GDM1 (cell line): ENCODE measurements at places on chromosomes 7 and 10.

DNA sequence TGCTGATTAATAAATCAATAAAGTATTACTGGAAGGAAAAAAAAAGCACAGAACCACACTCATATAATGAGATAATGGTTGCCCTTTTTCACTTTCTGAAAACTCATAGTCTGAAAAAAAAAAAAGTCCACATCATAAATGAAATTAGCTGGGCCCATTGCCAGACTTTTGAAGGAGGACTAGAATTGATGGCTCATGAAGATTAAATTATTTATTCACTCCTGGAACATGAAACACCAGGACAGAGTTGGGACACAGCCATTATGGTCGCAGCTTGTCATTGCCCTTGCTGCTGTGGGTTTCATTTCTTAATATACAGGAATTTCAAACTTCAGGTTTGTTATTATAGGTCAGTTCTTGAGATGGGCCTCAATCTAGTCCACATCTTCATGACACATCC is 91.9 kb downstream of the CNTNAP2 start:
- DNase-seq, result no peak

DNA sequence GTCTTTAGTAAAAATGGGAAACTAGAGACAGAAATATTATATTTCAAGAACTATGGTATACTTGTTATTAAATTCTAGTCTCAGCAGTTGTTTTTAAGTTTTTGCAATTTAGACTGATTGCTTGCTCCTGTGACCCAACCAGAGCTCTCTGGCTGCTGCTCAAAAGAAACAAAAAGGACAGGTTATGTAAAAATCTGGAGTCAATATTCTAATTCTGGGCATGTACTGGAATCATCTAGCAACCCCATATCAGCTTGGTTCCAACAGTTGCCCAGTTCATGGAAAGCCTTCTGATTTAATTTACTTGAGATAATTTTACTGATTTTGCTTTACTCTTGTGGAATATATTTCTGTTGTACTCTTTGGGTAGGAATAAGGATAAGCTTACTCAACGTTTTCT is 10.3 kb downstream of the KCP start:
- no peak for DNase-seq

GRCh38 chr7:43337191-43337590 is 224.7 kb downstream of the HECW1 start:
- no peak for DNase-seq

DNA sequence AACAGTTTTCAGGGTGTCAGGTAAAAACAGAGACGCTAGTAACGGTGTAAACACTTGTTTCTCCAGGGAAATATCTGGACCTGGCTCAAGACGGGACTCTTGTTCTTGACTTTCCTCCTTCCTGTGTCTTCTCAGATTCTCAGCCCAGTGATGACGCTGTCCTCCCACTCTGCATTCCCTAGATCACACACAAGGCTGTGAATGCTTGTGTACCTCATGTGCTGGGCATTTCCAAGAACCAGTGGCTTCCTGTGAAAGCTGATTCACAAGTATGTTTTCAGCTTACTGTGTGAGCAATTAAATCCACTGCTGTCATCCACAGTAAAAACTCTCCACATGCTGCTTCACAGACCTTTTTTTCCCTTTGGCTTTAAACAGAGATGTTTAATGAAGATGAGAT is 193.8 kb upstream of the DPP6 start:
- no peak for DNase-seq

DNA sequence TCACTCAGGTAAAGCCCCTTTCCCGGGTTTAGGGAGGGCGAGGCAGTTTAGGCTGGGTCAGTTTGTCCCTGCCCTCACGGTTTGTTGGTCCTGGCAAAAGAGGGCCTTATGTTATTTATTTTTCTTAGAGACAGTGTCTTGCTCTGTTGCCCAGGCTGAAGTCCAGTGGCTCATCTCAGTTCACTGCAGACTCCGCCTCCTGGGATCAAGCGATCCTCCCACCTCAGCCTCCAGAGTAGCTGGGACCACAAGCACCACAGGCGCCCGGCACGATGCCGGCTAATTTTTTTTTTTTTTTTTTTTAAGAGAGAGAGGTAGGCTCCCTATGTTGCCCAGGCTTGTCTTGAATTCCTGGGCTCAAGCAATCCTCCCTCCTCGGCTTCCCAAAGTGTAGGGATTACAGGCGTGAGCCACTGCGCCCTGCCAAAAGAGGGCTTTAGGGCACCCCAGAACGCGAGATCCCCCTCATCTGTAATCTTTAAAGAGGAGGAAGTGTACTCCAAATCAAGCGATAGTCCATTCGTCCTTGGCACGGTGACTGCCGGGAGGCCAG is 626 bp upstream of the BMS1 start:
- no peak for DNase-seq

DNA sequence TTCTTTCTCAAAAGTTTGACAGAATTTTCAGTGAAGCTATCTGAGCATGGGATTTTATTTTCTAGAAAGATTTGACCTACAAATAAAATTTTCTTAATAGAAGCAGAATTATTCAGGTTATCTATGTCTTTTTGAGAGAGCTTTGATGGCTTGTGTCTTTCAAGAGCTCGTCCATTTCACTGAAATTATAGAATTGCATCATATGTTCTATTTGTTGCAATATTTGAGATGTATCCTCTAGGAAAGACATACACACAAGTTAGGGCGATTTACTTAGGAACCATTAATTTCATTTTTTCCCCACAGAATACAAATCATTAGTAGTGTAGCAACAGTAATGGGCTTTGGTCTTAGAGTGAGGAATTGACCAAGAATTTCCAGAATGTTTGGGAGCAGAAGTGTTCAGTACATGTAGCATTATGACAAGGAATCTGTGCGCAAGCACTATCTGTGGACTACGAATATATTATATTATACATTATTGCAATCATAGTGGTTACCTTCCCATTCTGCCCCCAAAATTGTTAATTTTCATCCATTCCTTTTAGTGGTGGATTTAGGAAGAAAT is 12.8 kb upstream of the COL17A1 start:
- DNase-seq, result no peak

- no peak for DNase-seq
Measured at GRCh38 chr10:61903928-61904344, 2.4 kb downstream of the ARID5B start.

- no peak for DNase-seq
Measured at GRCh38 chr10:91220954-91221675, 652 bp downstream of the PCGF5 start.

DNA sequence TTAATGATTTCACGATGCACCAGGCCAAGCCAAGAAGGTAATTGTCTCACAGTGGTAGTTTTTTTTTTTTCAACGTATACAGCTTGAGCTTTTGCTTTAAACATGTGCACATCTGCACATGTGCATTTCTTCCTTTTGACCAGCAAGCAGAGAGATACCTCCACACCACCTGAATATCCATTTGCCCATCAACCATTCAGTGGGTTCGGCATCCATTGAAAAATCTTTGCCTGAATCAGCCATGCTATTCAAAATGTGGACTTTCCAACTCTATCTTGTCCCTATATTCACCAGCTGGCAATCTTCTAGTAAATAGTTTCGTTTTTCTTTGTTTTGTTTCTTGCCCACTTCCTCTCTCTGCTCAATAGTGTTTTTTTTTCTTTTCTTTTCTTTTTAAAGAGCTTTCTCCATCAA is 7.7 kb upstream of the TRA2A start:
- no peak for DNase-seq

DNA sequence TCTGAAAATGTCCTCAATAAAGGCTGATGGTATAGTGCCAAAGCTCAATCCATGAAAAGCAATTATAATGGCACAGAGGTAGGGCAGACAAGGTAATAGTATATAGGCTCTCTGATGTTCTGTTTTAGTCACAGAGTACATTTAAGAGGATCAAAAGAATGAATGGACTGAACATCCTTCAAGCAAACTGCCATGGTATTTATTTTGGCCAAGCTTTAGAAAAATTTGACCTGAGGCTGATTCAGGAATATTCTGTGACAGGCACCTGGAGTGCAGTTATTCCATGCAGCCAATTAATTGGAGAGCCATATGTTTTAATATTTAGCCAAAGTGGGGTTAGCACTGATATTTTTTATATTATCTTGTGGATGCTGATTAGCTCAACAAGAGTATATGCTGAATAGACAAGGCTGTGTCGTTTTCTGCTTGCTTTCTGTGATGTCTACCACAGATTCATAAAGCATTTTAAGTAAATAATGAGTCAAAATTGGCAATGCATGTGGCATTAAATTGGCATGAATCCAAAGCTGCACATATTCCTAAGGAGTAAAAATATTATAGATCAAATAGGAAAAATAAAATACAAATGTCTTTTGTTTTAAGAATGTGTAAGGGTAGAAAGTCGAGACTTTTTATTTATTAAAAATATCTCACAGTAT is 177.4 kb downstream of the PCLO start:
- no peak for DNase-seq

DNA sequence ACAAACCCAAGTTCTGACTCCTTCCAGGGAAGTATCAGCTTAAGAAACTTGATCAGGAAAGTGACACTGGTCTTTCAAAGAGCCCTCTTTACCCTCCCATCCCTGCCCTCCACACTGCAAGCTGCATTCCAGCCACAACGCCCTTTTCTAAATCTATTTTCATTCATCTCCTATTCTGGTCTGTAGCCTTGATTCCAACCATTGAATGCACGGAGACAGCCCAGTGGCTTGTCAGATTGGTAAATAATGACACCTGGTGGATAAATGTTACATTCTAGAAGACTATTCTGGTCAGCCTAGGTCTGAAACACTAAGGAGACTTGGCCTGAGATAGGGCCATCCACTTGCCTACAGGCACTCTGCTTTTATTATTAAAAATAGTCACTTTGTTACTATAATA is 20.9 kb downstream of the MORN4 start:
- no peak for DNase-seq

GRCh38 chr10:121926671-121927317 is 1.0 kb downstream of the ATE1 start:
- DNase-seq, result no peak

- DNase-seq, result no peak
Measured at GRCh38 chr10:103942866-103943265, 24.1 kb upstream of the SLK start.
